Aorta (tissue), 5 donors: ENCODE measurements at places on chromosomes 5 and 9. TPM values are rescaled to one million over a fixed set of nuclear protein-coding genes. Genes with fewer than 3 reads are reported as not detected.

GRCh38 chr5:54571462-54571861 is 53.9 kb downstream of the SNX18 start:
- no peak for DNase-seq

GRCh38 chr9:37150415-37150814 is 30.0 kb downstream of the ZCCHC7 start:
- DNase-seq = no peak

- DNase-seq = no peak
Measured at GRCh38 chr5:74424162-74424868, 216.2 kb downstream of the ENC1 start.

DNA sequence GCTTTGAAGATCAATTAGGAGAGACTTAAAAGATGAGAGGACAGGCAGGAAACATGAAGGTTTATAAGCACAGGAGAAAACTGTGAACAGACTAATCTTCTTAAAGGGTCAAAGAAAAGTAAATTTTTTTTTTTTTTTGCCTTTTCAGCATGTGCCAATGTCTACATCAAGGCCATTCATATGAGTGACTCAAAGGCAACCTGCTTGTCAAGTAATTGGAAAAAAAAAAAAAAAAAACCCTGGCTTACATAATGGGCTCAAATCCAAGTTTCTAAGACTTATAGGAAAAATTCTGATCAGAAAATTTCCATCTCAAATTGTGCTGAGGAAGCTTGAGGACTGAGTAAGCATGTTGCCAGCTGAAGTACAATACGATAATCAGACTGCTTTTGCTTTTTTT is 15.9 kb downstream of the PPP2R2B start:
- no peak for DNase-seq

- no peak for DNase-seq
Measured at GRCh38 chr5:6212244-6212643, 166.1 kb downstream of the MED10 start.

- DNase-seq = peak; percentile 81
Measured at GRCh38 chr5:173573126-173573960, 43.1 kb downstream of the BOD1 start.

GRCh38 chr9:14932641-14933040 is 22.4 kb upstream of the FREM1 start:
- DNase-seq = no peak

GRCh38 chr5:17269201-17269600 is 51.8 kb downstream of the BASP1 start:
- no peak for DNase-seq

DNA sequence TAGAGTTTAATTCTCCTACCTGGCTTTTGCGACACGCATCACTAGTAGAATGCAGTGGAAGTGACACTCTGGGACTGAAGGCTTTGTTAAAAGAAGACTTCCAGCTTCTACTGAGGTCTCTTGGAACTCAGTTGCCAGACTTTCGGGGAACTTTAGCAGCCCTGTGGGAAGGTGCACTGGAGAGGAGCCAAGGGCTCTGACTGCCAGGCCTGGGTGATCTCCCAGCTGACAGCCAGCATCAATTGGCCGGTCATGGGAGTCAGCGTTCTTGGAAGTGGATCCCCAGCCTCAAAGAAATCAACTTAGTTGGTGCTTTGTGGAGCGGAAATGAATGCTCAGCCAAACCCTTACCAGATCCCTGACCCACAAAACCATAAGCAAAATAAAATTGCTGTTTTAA is 87.1 kb downstream of the OSTF1 start:
- DNase-seq = no peak

DNA sequence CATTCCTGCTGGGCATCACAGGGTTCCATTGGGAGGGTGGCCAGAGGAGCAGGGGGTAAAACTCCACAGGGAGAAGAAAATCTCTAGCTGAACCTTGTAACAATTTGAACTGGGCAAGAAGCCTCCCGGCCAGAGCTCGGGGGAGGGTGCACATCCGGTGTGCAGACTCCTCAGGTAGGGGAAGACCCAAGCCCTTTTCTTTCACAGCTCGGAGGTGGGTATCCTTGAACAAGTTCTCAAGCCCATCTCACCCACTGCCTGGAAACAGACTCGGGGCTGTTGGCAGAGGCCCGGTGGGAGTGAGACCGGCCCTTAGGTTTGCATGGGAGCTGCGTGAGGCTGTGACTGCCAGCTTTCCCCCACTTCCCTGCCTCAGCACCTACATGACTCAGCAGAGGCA is 111.5 kb upstream of the IL7R start:
- no peak for DNase-seq

GRCh38 chr5:171311322-171312077 is 2.5 kb downstream of the TLX3 start:
- no peak for DNase-seq

GRCh38 chr9:91073049-91073810 is 271.6 kb downstream of the SYK start:
- no peak for DNase-seq

DNA sequence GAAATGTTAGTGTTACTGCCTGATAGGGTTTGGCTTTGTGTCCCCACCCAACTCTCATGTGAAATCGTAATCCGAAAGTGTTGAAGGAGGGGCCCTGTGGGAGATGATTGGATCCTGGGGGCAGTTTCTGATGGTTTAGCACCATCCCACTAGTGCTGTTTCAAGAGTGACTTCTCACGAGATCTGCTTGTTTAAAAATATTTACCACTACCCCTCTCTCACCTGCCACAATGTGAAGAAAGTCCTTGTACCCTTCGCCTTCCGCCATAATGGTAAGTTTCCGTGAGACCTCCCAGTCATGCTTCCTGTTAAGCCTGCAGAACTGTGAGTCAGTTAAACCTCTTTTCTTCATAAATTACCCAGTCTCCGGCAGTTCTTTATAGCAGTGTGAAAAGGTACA is 2.6 kb upstream of the RFX3 start:
- no peak for DNase-seq

GRCh38 chr5:142977363-142978051 is 207.3 kb downstream of the ARHGAP26 start:
- no peak for DNase-seq

DNA sequence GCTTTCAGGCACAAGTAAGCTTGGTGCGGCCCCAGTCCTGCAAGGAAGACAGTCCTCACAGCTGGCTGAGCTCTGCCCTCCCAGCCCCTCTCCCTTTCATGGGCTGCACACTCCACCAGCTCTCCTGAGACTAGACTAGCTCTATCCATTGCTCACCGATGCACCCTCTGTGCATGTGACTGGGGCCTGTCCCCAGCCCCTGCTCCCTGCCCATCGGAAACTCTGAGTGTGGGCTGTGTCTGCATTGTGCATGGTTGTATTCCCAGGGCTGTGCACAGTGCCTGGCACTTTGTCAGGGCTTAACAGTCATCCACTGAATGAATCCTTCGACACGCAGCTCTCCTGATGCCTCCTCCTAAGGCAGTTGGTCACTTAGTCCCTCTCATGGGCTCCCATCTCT is 92.2 kb downstream of the PPARGC1B start:
- DNase-seq = no peak

- peak; percentile 33 for DNase-seq
Measured at GRCh38 chr5:178542455-178542854, 47.7 kb downstream of the COL23A1 start.

DNA sequence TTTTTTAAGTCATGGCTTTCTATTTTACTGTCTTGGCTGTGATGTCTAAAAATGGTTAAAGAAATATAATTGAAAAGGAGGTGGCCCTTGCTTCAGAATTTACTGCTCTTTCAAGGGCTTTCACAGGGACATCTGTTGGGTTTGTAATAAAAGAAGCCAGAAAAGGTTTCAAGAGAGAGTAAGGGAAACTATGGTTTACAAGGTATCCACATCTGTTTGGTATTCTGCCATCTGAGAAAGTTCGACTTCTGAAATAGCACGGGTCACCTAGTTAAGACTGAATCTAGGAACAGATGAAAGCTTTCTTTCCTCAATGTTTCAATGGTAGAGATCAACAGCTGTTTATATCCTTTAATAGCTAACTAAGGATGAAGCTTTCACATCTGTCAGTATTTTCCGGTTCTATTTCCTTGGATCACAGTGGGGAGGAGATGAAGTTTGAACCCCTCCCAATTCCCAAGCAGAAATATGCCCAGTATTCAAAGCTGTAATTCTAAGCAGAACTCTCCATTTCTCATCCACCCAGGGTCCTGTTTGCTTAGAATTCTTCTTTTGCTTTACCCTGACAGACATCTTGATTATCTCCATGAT is 72.8 kb upstream of the IFNK start:
- no peak for DNase-seq

DNA sequence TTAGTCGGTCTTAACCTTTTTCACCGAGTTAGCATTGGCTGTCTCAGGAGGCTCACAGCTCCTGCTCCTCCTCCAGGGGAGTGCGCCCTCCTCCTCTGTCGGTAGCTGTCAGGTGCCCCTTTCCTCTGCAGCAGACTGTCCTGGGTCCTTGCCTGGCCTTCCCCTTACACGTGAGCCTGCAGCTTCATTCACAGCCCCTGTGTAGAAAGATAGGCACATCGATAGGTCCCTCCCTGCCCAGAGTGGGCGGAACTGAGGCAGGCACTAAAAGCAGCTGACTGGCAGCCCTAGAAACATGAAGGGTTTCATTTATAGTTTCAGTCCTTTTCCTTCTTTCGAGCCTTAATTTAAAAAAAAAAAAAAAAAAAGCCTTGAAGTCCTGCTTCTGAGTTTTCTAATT is 17.2 kb downstream of the TENT4A start:
- DNase-seq = no peak

DNA sequence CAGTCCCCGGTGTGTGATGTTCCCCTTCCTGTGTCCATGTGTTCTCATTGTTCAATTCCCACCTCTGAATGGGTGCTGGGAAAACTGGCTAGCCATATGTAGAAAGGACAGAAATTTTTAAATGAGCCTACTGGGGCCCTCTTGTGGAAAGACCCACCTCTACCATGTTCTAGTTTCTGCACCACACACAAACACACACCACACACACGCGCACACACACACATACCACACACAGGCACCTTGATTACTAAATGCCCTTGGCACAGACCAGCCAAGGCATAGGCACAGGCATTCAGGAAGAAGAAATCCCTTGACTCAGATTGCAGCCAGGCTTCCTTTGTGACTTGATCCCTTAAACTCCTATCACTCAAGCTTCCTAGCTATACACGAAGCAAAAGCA is 60.5 kb downstream of the SIL1 start:
- no peak for DNase-seq

DNA sequence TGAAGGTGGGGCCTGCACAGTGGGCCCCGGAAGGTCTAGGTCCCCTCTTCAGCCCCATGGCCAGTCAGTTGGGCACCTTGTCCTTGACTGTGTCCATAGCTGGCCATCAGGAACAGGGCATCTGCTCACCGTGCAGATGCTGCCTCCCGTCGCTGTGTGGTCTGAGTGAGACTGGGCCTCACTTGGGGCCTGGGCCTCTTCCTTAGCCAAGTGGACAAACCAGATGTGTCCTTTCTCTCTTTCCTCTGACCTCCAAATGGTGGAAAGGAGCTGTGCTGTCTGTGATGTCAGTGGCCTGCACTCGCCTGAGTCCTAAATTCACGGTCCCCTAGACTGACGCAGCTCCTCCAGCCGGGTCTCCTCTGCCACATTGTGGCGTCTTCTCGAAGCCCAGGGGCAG is 114.5 kb downstream of the COL5A1 start:
- no peak for DNase-seq

GRCh38 chr5:42495914-42496313 is 72.7 kb downstream of the GHR start:
- DNase-seq = no peak

DNA sequence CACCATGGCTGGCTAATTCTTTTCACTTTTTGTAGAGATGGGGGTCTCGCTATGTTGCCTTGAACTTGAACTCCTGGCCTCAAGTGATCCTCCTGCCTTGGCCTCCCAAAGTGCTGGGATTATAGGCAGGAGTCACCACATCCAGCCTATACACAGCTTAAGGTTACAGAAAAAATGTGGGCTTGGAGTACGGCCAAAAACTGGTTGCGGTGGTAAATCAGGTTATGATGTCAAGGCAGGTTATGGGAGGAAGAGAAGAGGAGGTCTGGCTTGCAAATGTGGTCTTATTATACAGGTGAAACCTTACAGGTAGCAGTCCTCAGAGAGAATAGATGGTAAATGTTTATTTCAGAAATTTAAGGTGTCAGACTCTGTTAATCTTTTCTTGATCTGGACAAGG is 30.7 kb upstream of the SYK start:
- DNase-seq = no peak

DNA sequence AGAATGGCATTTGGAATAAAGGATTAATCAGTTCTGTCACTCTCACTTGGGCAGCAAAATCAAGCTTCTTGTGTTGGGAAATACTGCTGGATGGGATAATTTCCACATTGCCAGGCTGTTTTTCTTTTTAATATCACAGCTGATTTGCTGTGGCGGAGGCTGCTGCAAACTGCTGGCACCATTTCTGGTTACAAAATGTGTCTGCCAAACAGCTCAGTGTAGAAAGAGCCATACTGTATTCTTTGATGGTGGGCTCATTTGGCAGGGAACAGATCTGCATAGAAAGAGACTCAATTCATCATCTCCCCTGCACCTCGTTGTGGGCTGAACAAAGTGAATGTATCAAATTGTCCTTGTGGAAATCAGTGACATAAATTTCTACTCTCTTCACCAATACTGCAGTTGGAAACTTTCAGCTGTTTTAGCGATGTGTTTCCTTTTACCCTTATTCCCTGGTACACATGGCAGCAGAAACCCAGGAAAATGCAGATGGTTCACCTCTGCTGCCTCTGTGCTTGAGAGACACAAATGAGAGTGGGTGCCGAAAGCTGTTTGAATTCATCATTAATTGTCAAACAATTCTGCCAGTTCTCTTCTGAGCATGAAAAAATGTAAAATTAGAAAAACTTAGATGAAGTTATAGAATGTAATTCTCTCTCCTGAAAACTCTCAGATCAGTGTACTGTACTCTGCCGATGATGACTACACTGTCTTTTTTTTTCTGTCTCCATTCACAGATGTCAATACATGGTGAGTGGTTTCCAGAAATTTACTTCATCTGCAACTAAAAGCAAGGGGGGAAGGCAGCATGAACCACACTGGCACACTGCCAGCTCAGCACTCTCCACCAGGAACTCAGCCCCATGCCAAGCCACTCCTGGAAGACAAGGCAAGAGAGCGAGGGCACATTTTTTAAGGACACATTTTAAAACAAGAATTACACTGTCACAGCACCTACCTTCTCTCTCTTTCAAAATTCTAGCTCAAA is 75.0 kb downstream of the HMHB1 start:
- peak; percentile 77 for DNase-seq

GRCh38 chr5:140542972-140543371 is 4.5 kb upstream of the EIF4EBP3 start:
- DNase-seq = no peak

Gene DPP7
- 97.4 TPM for total RNA-seq

Gene SLC6A3
- 0.30 TPM for total RNA-seq

Gene FRRS1L
- total RNA-seq = 1.9 TPM

Gene ORM2
- total RNA-seq = not detected

Gene BARX1
- total RNA-seq = 0.23 TPM

Gene INSL4
- not detected for total RNA-seq

Gene GLT6D1
- total RNA-seq = not detected

Gene IL9
- not detected for total RNA-seq

Gene MEIKIN
- total RNA-seq = 1.2 TPM

Gene MCC
- 20.0 TPM for total RNA-seq

Gene MUSK
- 1.6 TPM for total RNA-seq

Gene TMEM252
- total RNA-seq = not detected

Gene CARTPT
- not detected for total RNA-seq

Gene DOK3
- 21.6 TPM for total RNA-seq

Gene SPINK7
- not detected for total RNA-seq

Gene CEP78
- total RNA-seq = 9.6 TPM

Gene RNF208
- total RNA-seq = 2.2 TPM

Gene CLIC3
- total RNA-seq = 7.0 TPM

Gene SLC28A3
- 0.39 TPM for total RNA-seq

Gene LCN1
- 0.81 TPM for total RNA-seq

Gene PCDHB5
- total RNA-seq = 4.1 TPM

Gene SLC27A6
- total RNA-seq = 0.16 TPM
